ENCODE measurements at places on chromosomes 12 and 14. TPM values are rescaled to one million over a fixed set of nuclear protein-coding genes. Genes with fewer than 3 reads are reported as not detected.
A peak's percentile ranks its signal among the peaks of the same experiment; 100 is the strongest.

DNA sequence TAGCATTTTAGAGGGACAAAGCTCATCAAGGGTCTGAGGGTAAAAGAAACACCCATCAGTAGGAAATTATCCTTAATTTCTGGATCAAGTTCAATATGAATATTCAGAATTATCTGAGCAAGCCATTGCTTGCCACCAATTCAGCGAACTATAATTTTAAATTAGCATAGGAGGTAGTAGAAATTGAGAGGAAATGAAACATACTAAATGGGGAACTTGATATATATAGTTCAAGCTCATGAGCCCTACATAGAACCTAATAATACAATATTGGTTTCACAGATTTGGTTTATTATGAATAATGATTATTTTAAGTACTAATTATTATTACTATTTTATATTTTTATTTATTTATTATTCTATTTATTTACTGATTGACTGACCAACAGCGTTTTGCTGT is 42.1 kb upstream of the GXYLT1 start:
- H3K4me3 ChIP-seq = no peak overlapping the region
- peaks cover 20% of the 10 kb centered on the region for H3K36me3 ChIP-seq
- H3K4me1 ChIP-seq = no peaks in the 10 kb centered on the region
- H3K27me3 ChIP-seq = no peaks in the 10 kb centered on the region

DNA sequence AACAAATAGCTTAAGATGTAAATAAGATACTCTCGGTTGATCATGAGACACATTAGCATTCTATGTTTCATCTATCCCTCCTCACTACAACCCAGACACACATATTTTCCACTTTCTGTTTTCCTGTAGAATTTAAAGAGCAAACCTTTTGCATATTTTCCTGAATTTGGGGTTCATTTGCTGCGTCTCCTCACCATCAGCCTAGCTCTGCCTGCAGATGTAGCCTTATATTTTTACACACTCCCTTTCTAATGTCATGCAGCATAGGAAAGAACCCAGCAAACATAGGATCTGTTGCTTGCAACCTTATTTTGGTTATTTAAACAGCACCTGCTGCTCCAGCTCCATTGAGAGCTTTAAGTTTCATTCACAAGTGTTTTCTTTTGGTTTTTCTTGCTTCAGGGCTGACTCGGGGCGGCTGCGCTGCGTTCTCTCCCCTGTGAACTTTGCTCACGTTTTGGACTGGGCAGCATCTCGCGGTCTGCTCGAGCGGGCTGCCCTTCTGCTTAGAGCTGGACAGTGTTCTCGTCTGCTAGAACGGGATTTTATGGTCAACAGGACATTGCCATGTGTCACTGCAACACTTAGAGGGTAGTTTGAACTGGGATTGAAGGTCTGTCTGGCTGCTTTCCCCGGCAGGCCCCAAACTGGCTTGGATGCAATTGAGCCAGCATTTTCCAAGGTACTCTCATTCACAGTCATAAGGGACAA is 57.8 kb upstream of the VRK1 start:
- peaks cover 65% of the 10 kb centered on the region for H3K27me3 ChIP-seq
- H3K4me1 ChIP-seq = peaks cover 10% of the 10 kb centered on the region
- H3K27ac ChIP-seq = no peak overlapping the region
- no peak overlapping the region for H3K4me3 ChIP-seq
- H3K36me3 ChIP-seq = no peaks in the 10 kb centered on the region

GRCh38 chr12:125882141-125882540 is 816.9 kb downstream of the AACS start:
- H3K4me3 ChIP-seq = no peak overlapping the region
- no peak overlapping the region for H3K27ac ChIP-seq
- no peaks in the 10 kb centered on the region for H3K27me3 ChIP-seq
- H3K4me1 ChIP-seq = no peaks in the 10 kb centered on the region
- no peak for DNase-seq
- H3K36me3 ChIP-seq = no peaks in the 10 kb centered on the region

DNA sequence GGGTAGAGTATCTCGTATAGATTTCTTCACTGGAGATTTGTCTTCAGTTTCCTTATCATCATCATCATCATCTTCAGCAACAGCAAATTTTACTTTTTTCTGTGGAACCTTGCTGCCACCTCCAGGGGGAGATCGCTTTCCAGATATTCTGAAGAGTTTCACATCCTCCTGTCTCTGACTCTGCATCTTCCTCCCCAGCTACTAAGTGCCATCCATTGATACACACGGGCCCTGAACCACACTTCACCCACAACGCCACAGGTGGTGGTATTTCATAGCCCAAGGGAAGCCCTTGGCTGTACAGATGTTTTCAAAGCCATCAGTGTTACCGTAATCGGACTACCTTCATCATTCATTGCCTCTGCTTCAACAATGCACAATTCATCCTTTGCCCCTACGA is 82.2 kb downstream of the PPP2R5C start:
- peaks cover 59% of the 10 kb centered on the region for H3K36me3 ChIP-seq
- peak overlapping the region; percentile 37 for H3K27ac ChIP-seq
- peaks cover 88% of the 10 kb centered on the region for H3K4me1 ChIP-seq
- peak; percentile 70 for DNase-seq
- no peaks in the 10 kb centered on the region for H3K27me3 ChIP-seq
- H3K4me3 ChIP-seq = no peak overlapping the region

DNA sequence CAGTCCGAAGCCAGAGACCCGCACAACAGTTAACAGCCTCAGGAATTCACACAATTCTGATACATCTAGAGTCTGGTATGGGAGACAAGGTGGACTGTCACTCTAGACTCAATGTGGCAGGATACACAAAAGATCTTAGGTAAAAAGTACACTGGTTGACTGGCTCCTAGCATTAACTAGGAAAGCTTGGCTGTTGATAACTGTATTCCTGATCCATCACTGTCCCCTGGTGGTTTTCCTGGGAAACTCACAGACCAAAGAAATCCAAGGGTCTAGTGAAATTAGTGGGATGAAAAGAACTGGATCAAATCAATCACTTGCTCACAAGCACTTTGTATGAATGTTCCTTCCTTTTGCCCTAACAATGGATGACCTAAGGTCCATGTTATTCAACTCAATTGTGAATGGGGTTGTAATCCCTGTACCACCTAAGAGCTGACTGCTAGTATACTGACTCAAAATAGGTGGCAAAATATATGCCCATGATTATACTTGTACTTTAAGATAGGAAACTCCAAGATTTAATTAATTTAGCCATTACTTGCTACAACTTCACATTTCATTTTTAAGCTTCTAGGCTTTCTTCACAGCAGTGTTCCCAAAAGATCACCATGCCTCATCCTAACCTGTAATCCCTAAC is 14.0 kb downstream of the NPC2 start:
- no peaks in the 10 kb centered on the region for H3K27me3 ChIP-seq
- no peak overlapping the region for H3K27ac ChIP-seq
- peaks cover 14% of the 10 kb centered on the region for H3K36me3 ChIP-seq
- H3K4me3 ChIP-seq = no peak overlapping the region

GRCh38 chr12:2654741-2655140 is 140.0 kb upstream of the FKBP4 start:
- no peak overlapping the region for H3K4me3 ChIP-seq
- DNase-seq = no peak
- H3K27ac ChIP-seq = no peak overlapping the region
- no peaks in the 10 kb centered on the region for H3K4me1 ChIP-seq
- no peaks in the 10 kb centered on the region for H3K36me3 ChIP-seq

GRCh38 chr12:40499856-40500255 is 192.4 kb upstream of the CNTN1 start:
- no peaks in the 10 kb centered on the region for H3K4me1 ChIP-seq
- H3K36me3 ChIP-seq = no peaks in the 10 kb centered on the region
- H3K27me3 ChIP-seq = no peaks in the 10 kb centered on the region
- no peak overlapping the region for H3K4me3 ChIP-seq

GRCh38 chr12:120156315-120157259 is 37.9 kb downstream of the GCN1 start:
- H3K36me3 ChIP-seq = peaks cover 72% of the 10 kb centered on the region
- H3K4me3 ChIP-seq = peak overlapping the region; percentile 23
- H3K27me3 ChIP-seq = no peaks in the 10 kb centered on the region
- H3K4me1 ChIP-seq = peaks cover 19% of the 10 kb centered on the region
- DNase-seq = peak; percentile 50

Gene OAS1
- 248 TPM for total RNA-seq

Gene AHNAK2
- not detected for total RNA-seq

Gene CEBPE
- total RNA-seq = 0.25 TPM

GRCh38 chr14:104864267-104865080 is 594 bp upstream of the CEP170B start:
- H3K27ac ChIP-seq = no peak overlapping the region
- peaks cover 23% of the 10 kb centered on the region for H3K27me3 ChIP-seq
- no peak for DNase-seq
- peak overlapping the region; percentile 30 for H3K4me3 ChIP-seq

Gene AREL1
- total RNA-seq = 42.4 TPM

DNA sequence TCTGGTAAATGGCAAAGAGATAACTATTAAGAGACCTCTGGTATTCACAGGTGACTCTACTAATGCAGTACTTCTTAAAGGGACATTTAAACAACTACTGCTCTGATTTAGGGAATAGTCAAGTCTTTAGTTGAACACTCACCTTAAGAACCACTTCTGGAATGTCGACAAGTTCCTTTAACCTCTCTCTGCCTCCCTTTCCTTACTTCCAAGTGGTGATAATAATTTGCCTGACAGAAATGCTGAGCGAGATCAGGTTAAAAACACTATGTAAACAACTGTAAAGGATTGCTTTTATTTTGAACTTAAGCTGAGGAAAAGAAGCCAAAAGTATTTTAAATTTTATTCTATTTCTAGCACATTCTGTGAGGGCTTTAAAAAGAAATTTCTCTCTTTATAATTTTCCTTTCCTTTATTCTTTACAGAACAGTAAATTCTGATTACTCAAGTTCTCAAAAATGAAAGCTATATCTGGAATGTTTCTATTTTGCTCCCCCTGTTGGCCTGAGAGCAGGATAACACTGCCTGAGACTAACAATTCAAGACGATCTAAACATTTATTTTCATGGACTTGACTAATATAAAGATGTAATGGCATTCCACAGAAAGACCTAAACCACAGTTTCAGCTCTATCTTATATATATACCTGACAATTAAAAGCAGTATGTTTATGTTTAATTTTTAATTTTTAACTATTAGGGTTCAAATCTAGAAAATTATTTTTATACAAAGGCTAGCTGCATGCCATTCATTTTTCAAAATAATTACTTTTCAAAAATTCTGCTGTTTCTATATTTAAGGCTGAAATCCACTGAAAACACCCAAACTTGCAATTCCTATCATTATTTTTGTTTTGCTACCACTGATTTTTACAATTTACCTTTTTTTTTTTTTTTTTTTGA is 29.2 kb downstream of the ZCCHC8 start:
- peaks cover 35% of the 10 kb centered on the region for H3K36me3 ChIP-seq
- H3K27me3 ChIP-seq = no peaks in the 10 kb centered on the region
- no peak overlapping the region for H3K4me3 ChIP-seq

- H3K4me3 ChIP-seq = no peak overlapping the region
- H3K36me3 ChIP-seq = no peaks in the 10 kb centered on the region
- no peak overlapping the region for H3K27ac ChIP-seq
Measured at GRCh38 chr14:66649498-66649897, 141.6 kb downstream of the GPHN start.

- no peak overlapping the region for H3K4me3 ChIP-seq
- H3K27ac ChIP-seq = peak overlapping the region; percentile 67
- no peaks in the 10 kb centered on the region for H3K27me3 ChIP-seq
- H3K4me1 ChIP-seq = peaks cover 19% of the 10 kb centered on the region
- no peak for DNase-seq
Measured at GRCh38 chr14:102900631-102901571, 21.6 kb upstream of the AMN start.

- peak overlapping the region; percentile 96 for H3K27ac ChIP-seq
- peaks cover 41% of the 10 kb centered on the region for H3K36me3 ChIP-seq
- no peaks in the 10 kb centered on the region for H3K27me3 ChIP-seq
- peak overlapping the region; percentile 55 for H3K4me3 ChIP-seq
- peaks cover 56% of the 10 kb centered on the region for H3K4me1 ChIP-seq
Measured at GRCh38 chr12:89244536-89244935, 107.8 kb downstream of the DUSP6 start.

- H3K27ac ChIP-seq = no peak overlapping the region
- DNase-seq = no peak
- no peak overlapping the region for H3K4me3 ChIP-seq
- H3K4me1 ChIP-seq = no peaks in the 10 kb centered on the region
Measured at GRCh38 chr14:24563505-24563904, 12.5 kb downstream of the CTSG start.

Gene SHMT2
- 244 TPM for total RNA-seq

- no peak for DNase-seq
- no peak overlapping the region for H3K4me3 ChIP-seq
- peaks cover 19% of the 10 kb centered on the region for H3K36me3 ChIP-seq
Measured at GRCh38 chr14:98997526-98998205, 274.3 kb downstream of the BCL11B start.

GRCh38 chr12:9692909-9693308 is 23.4 kb downstream of the CLEC2D start:
- H3K36me3 ChIP-seq = peaks cover 95% of the 10 kb centered on the region
- H3K4me1 ChIP-seq = peaks cover 68% of the 10 kb centered on the region
- no peak overlapping the region for H3K27ac ChIP-seq
- no peak overlapping the region for H3K4me3 ChIP-seq
- no peak for DNase-seq
- H3K27me3 ChIP-seq = no peaks in the 10 kb centered on the region

Gene MMP19
- total RNA-seq = not detected

GRCh38 chr14:78829274-78829673 is 659.1 kb downstream of the NRXN3 start:
- DNase-seq = no peak
- H3K36me3 ChIP-seq = no peaks in the 10 kb centered on the region
- no peak overlapping the region for H3K27ac ChIP-seq
- peaks cover 4% of the 10 kb centered on the region for H3K27me3 ChIP-seq
- no peak overlapping the region for H3K4me3 ChIP-seq

DNA sequence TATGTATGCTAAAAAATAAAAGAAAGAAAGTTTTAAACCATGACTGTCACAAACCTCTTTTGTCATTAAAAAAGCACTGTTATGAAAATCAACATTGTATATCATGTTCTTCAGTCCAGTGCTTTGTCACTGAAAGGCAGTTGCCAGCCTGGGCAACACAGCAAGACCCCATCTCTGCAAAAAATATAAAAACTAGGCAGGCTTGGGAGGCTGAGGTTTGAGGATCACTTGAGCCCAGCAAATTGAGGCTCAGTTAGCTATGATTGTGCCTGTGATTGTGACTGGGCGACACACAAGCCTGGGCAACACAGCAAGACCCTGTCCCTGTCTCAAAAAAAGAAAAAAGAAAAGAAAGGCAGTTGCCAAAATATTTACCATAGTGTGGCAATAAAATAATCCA is 102.7 kb upstream of the NAP1L1 start:
- DNase-seq = no peak
- peaks cover 9% of the 10 kb centered on the region for H3K4me1 ChIP-seq
- no peaks in the 10 kb centered on the region for H3K36me3 ChIP-seq
- no peak overlapping the region for H3K27ac ChIP-seq
- H3K4me3 ChIP-seq = no peak overlapping the region

- H3K4me1 ChIP-seq = no peaks in the 10 kb centered on the region
- H3K27me3 ChIP-seq = no peaks in the 10 kb centered on the region
- H3K36me3 ChIP-seq = no peaks in the 10 kb centered on the region
- no peak overlapping the region for H3K27ac ChIP-seq
- DNase-seq = no peak
- H3K4me3 ChIP-seq = no peak overlapping the region
Measured at GRCh38 chr14:44462381-44462780, 44.7 kb downstream of the FSCB start.

Gene CIDEB
- total RNA-seq = 39.6 TPM
